Stimulated activated CD4-positive, alpha-beta T cell treated with anti-CD3 and anti-CD28 coated beads, TNF-alpha, amount 100 ng/mL, for 4 hours (primary cell): ENCODE measurements at places on chromosomes 1 and 21.

- no peak for DNase-seq
These were observed 62.9 kb upstream of the ERG start for GRCh38 chr21:38561205-38561604.

DNA sequence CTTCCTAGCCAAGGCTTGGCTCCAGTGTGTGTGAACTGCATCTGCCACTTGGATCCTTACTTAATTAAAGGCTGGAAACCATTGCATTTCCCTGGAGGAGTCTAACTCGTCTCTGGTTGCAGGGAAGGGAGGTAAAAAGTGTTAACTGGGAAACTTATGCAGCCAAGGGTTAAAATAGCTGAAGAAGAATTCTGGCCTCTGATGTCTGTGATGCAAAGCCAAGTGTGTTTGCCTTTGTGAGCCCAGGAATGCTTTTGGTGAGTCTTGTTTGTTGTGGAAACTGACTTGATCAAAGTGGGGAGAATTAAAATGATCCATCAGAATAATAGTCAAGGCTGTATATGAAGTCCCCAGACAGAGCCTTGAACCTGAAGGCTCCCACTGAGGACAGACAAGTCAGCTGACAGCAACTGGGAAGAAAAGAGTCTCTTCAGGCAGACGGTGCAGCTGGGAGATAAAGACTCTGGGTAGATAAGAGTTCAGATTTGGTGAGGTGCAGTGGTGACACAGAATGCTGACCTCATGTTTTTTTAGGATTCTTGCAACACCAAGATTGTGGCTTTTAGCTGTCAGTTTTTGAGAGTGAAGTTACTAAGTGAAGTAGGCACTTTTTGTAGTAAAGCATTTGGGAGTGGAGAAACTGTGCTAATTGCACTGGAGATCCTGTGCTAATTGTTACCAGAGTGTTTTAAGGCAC lies 59.5 kb upstream of the WLS start:
- DNase-seq = no peak

GRCh38 chr1:43432171-43432860 lies 21.4 kb downstream of the HYI start:
- no peak for DNase-seq

- DNase-seq = no peak
These were observed 1.2 kb downstream of the TAL1 start for GRCh38 chr1:47230692-47231300.

GRCh38 chr1:19650416-19651140 lies 6.5 kb downstream of the NBL1 start:
- no peak for DNase-seq

- DNase-seq = no peak
These were observed 10.5 kb upstream of the RNPC3 start for GRCh38 chr1:103514920-103515503.

- DNase-seq = no peak
These were observed 61.2 kb downstream of the AK4 start for GRCh38 chr1:65209005-65209885.

GRCh38 chr1:195158091-195158490 lies 1450.1 kb downstream of the KCNT2 start:
- no peak for DNase-seq

GRCh38 chr1:225427235-225428067 lies at the start of gene LBR:
Gene LBR (minus strand): TSS chr1:225428038. CDS start chr1:225424075, 3,963 bp downstream.
- peak; percentile 6 for DNase-seq

DNA sequence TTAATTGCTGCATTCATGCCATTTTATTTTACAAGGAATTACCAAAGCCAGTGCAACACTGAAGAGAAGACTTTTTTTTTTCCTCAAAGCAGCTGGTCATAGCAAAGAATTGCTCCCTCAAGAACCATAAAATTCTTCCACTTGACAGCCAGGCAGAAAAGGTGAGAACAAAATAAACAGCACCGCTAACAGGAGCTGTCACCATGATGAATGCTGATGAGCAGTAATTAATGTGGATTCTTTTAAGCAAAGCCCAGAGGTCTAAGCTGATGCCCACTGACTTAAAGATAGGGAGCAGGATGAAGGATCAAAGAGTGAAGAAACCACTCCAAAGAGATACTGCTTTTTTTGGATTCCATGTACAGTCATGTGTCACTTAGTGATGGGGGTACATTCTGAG lies 428.4 kb downstream of the BRINP3 start:
- no peak for DNase-seq

DNA sequence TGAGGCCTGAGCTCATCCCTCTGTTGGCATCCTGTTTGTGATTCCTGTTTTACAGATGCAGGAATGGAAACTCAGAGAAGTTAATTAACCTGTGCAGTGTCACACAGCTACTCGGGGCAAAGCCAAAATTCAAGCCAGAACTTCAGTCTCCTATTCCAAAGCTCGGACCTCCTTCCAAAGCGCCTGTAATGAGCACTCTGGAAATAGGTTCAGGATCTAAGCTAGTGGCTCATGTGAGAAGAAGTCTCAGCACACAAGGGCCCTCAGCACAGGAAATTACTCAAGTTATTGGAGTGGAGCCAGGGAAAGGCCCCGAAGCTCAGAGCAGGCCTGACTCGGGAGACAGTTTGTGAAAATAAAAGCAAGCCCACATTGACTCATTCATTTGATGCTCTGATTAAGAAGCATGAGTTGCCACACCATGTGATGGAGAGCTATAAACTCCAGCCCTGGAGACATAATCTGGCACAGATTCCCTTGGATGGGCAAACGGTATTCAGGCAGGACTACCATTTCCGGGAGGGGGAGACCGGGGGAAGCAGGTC lies 50.6 kb upstream of the LYST start:
- peak; percentile 17 for DNase-seq

- no peak for DNase-seq
These were observed 229.7 kb upstream of the TMEM51 start for GRCh38 chr1:14923727-14924452.

DNA sequence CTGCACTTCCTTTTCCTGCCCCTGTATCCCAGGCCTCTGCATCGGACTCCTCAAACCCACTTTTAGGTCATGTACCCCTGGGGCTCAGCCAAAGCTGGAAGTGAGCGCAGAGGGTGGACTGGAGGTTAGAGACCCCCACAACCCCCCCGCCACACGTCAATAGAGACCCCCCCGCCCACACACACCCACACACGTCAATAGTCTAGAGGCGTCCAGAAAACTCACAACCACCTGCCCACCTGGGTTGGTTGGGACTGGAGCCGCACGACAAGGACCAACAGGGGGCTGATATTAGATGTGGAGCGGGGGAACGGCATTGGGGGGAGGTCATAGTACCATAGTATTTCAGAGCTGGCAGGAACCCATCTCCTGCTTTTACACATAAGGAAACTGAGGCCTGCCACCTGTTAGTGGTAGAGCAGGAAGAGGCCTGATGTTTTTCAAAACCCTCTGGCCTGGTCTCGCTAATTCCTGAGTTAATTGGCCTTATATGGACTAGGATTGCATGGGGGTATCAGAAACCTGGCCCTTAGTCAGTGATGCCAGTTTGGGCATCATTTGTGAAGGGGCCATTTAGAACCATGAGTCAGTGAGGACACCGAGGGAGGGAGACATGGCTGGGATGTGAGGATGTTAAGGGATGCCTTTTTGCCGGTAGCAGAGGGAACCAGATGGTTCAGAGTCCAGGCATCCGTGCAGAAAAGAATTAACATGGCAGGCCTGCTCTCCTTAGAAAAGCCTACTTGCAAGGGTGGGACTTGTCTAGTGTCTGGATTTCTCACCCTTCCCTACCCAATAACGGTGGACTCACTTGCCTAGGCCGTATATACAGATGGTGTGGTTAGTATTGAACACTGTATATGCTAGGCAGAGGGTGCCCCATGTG lies 1.1 kb downstream of the NENF start:
- DNase-seq = no peak

GRCh38 chr1:39620659-39621165 lies 18.7 kb downstream of the HEYL start:
- no peak for DNase-seq

DNA sequence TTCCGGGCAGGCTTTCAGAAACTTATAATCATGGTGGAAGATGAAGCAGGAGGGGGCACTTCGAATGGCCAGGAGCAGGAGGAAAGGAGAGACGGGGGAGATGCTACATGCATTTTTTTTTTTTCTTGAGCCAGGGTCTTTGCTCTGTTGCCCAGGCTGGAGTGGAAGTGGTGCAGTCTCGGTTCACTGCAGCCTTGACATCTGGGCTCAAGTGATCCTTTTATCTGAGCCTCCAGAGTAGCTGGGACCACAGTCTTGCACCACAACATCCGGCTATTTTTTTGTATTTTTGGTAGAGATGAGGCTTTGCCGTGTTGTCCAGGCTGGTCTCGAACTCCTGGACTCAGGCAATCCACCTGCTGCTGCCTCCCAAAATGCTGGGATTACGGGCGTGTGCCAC lies 61.6 kb downstream of the SELENOF start:
- DNase-seq = no peak

DNA sequence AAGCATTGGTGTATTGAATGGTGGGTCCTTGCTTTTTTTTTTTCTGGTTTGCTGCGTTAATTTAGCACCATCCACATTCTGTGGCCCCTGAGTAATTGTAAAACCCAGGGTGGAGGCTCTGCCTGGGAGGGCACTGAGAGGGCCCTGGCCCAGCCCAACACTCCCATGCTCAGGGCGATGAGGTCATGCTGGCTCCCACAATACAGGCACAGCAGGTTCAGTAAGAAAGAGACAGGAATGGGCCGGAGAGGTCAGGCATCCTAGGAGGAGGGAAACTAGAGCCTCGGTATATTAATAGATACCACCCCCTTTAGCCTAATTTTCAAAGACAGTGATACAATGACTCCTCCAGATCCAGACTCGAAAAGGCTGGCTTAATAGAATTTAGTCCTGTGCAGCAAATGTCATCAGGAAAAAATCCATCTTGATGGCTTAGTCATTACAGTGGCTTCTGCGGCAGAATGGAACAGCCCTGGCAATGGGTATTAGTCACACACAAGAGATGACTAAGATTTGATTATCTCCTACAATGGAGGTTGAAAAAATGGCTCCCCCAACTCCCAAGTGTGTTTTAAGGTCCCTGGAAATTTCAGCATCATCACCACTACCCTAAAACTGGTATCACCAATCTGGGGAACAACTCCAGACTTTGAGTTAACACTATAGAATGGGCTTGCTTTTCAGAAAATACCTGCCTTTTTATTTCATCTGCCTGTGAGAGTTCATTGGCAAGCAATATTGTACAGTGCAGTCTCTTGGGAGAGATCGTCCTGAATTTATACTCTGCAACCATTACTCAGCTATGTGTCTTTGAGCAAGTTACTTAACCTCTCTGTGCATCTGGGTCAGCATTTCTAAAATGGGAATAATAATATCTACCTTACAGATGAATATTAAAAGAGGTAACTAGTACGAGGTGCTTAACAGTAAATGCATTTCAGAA lies 43.9 kb upstream of the LYST start:
- no peak for DNase-seq

- DNase-seq = no peak
These were observed 1.2 kb upstream of the ATF3 start for GRCh38 chr1:212607206-212607912.

GRCh38 chr1:26856604-26857469 lies 6.1 kb upstream of the SFN start:
- DNase-seq = no peak

- DNase-seq = no peak
These were observed 4.6 kb downstream of the BLACAT1 start for GRCh38 chr1:205451202-205451601.

DNA sequence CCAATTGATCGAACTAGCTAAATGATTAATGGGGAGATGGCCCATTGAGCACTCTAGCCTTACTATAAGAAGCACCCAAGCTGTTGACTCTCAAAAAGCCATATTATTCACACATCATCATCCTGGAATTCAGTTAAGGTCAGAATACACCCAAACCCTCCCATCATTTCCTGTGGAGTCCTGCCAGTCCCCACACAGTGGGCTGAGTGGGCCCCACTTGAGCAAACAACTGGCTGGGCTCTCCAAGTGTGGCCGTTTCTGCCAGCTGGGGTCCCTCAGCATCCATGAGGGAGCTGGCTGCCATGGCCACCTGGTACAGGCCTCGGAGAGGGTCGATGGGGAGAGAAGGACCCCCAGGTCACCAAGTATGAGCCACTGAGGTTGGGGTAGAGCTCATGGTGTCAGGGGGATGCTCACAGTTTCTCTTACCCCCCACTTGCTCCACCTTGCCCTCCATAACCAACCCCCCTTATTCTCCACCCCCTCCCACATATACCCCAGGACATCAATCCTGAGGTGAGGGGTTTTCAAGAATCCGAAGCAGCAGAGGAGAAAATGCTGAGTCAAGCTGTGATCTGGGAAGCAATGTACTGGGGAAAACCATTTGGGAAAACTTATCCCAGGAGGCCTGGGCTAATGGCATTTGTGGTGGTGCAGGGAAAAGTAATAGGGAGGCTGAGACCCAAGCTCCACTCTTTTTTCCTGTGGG lies 60.3 kb downstream of the UBE2T start:
- no peak for DNase-seq

GRCh38 chr1:240768979-240769378 lies 157.0 kb upstream of the GREM2 start:
- DNase-seq = no peak

DNA sequence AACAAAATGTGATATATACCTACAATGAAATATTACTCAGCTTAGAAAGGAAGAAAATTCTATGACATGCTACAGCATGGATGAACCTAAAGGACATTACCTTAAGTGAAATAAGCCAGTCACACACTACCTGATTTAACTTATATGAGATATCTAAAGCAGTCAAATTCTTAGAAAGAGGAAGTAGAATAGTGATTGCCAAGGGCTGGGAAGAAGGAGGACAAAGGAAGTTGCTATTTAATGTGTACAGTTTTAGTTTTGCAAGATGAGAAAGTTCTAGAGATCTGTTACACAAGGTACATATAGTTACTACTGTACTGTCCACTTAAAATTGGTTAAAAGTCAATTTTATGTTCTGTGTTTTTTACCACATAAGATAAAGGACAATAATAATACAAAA lies 87.5 kb upstream of the KCTD3 start:
- DNase-seq = no peak

DNA sequence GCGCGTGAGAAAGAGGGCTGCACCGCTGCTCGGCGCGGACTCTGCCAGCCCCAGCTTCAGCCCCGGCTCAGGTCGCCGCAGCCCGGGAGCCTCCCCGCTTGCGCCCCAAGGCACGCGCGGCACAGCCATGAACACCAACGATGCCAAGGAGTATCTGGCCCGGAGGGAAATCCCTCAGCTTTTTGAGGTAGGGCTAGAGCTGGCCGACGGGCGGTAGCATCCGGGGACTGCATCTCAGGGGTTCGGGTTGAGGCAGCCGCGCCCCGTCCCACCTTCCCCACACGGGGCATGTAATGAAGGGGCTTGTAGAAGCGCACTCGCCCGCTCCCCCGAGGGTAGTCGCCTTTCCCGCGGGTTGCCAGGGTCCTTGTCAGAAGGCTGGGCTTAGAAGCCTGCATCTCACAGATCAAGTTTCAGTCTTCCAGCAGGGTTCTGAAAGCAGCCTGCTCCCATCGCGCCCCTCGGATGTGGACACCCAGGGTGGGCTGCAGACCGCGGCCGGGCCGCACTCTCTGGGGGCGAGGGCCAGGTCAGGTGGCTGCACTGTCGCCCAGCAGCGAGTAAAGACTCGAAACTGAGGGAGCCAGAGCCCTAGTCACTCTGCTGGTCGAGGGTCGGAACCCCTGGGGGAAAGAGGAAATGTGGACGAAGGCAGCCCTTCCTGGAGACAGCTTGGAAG lies 507 bp downstream of the AK5 start:
- DNase-seq = no peak
